ENCODE measurements at places on chromosomes 7 and 10.

- no peak for DNase-seq
Observed at GRCh38 chr7:15780271-15780670, 93.8 kb upstream of the MEOX2 start.

DNA sequence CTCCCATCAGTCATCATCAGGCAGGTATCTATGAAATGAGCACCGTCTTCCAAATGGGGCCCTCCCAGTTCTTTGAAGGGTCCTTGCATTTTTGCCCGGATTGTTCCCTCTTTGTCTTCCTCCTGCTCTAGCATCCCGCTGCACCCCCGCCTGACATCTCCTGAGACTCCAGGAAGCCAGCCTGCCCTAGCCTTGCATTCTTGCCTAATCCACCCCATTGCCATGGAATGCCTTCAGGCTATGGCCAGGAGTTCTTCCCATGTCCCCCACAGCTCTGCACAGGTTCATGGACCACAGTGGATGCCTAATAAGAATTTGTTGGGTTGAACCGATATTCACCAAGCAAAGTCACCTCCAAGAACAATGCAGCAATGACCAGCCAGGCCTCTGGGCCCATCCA is 62.1 kb downstream of the ZMIZ1 start:
- DNase-seq: no peak

DNA sequence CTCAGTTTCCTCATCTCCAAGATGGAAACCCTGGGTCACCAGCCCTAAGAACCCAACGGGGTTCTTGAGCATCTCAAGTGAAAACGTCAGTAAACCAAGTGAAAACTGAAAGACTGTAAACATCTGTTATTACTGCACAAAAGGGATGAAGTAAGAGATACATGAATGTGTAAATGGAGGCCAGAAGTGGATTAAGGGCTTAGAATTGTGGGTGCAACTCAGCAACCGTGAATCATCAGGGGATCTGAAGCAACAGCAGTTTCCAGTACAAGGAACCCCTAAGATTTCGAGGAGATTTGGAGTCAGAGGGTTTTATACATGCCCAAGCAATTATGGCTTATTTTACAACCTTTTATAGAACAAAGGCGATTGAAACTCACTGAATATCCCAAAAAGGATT is 95.7 kb upstream of the SVIL start:
- no peak for DNase-seq

- no peak for DNase-seq
Observed at GRCh38 chr7:23022258-23022769, 8.4 kb upstream of the HYCC1 start.

DNA sequence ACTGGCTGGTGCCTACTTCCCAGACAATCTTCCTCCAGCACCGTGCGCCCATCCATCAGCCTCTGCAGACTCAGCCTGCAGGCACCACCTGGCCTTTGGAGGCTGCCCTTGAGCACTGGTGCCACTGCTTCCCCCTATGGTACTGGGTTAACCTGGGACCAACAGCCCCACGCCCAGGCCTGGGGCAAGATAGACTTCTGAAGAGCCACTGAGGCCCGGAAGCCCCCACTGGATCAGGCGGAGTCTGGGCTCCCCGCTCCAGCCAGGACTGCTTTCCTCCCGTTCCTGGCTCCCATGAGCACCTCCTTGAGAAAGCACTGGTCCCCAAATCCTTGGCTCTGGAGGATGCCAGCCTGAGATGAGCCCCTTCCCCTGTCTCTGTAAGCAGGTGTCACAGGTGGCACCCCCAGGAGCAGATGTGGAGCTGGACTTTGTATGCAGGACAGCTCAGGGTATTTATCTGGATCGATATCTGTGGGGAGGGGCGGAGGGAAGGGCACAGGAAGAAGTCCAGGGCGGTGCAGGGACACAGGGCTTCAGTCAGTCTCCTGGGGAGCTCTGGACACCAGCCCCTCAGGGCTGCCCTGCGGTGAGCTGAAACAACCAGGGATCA is 206.5 kb upstream of the PPP2R2D start:
- DNase-seq: no peak

DNA sequence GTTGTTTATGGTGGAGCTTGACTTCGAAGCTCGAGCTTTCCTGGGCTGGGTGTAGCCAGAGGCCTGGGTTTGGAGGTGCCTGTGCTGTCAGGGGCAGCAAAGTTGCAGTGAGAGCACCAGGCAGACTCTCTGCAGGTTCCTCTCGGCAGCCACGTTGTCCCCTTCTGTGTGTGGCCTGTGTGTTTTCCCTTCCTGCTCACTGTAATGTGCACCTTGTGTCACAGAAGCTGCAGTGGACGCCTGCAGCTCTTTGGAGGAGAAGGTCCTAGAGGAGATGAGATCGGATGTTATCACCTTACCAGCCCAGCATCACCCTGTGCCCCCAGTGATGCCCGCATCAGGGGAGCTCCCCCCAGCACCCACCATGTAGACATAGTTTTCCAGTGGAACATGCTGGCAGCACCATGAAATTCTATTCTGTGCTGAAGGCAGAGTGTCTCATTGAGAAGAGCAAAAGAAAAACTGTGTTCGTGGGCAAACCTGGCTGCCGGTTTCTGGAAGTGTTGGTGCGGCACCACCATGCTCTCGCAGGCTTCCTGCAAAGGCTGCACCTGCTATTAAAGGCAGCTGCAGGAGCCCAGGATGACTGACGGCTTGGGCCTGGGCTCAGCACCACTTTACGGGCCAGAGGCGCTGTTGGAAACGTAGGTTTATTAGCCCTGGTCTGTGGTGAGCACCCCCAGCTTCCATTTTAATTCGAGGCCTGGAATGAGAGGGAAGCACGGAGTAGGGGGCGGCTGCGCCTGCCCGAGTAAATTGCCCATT is 609.8 kb upstream of the FOXK1 start:
- DNase-seq: no peak

DNA sequence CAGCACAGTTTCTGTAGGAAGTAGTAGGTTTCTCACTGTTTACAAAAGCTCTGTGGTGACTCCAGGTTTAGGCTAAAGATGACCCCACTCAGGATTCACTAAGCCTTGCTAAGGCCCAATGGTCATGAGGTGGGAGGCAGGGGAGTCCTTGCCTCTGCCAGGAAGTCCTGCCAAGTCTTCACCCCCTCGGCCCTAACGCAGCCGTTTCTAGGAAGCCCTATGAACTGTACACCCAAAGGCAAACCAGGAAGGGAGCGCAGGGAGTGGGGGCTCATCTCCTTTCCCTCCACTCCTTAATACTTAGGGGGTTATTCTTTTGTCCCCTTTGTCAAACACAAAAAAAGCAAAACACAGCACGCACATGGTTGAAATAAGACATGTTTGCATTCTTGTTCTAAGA is 64.6 kb downstream of the CTBP2 start:
- no peak for DNase-seq

GRCh38 chr7:75922966-75923603 is 8.1 kb downstream of the POR start:
- no peak for DNase-seq

DNA sequence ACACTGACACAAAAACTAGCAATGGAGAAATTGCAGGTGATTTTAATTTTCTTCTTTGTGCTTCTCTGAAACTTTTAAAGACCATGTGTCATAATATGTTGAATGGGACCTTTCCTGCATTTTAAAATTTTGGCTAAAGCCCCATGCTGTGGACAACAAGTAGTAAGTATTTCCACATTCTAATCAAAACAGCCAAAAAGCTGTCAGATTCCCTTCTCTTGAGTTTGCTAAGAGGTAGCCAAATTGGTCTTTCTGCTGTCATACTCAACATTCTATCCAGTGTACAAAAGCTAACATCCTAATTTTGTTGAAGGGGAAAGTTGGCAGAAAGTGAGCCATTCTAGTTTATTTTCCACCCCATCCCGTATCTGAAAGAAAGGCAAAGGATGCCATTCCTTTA is 447.6 kb downstream of the TFEC start:
- no peak for DNase-seq

DNA sequence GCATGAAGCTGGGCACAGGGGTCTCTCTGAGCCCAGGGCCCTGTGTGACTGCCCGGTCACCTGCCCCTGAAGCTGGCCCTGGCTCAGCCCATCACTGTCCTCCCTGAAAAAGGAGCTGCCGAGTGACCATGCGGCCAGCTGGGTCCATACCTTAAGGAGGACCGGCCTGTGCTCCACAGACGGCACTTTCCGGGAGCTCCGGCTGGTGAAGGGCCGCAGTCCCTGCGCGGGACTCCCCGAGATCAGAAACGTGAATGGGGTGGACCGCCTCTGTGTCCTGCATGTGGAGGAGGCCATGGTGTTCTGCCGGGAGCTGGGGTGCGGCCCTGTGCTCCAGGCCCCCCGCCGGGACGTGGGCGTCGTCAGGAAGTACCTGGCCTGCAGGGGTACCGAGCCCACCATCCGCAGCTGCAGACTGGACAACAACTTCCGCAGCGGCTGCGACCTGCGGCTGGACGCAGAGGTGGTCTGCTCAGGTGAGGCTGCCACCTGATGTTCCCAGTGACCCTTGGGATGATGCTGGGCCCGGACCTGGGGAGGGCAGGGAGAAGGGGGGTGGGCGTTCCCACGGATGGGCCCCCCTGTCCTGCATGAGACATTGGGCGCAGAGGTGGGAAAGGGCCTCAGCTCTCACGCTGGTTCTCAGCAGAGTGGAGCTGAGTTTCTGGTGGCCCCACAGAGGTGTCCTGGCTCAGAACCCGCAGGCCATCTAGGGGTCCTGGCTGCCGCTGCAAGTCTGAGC is 3.5 kb downstream of the SCART1 start:
- DNase-seq: no peak

- no peak for DNase-seq
Observed at GRCh38 chr10:43211030-43211429, 55.8 kb downstream of the RASGEF1A start.

- DNase-seq: no peak
Observed at GRCh38 chr7:74280985-74281384, 8.2 kb upstream of the CLIP2 start.

GRCh38 chr10:49534670-49535381 is 4.1 kb downstream of the ERCC6 start:
- DNase-seq: no peak

DNA sequence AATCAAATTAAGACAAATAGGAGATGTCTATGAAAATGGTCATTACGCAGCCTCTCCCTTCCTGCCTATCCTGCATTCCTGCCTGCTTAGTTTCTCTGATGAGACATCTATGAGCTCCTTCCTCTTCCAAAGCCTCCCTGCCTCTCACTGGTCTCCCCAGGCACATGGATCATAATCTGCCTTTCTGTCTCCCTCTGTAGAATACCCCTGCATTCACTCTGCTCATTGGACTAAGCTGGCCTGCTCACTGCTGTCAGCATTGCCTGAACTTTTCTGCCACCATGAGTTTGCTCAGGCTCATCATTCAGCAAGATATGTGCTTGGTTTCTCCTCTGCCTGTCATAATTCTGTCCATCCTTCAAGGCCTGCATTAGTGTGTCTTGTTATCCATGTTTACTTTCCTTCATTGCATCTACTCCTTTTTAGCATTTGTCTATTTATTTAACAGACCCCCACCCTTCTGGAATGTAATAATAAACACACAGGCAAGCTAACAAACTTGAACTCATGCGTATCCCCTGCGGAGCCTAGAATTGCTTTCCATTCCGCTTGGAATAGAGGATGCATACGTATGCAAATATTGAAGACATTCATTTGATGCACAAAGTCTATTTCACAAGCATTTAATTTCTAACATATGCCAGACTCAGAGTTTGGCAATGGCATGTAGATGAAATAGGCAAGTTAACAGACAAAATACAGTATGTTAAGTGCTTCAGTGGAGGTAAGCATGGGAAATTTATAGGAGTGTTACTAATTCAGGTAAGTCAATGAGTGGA is 88.3 kb downstream of the PTPRZ1 start:
- DNase-seq: no peak

GRCh38 chr7:143416565-143417149 is 8.0 kb upstream of the EPHA1 start:
- DNase-seq: no peak

GRCh38 chr7:139953229-139953628 is 109.5 kb downstream of the PARP12 start:
- DNase-seq: no peak

DNA sequence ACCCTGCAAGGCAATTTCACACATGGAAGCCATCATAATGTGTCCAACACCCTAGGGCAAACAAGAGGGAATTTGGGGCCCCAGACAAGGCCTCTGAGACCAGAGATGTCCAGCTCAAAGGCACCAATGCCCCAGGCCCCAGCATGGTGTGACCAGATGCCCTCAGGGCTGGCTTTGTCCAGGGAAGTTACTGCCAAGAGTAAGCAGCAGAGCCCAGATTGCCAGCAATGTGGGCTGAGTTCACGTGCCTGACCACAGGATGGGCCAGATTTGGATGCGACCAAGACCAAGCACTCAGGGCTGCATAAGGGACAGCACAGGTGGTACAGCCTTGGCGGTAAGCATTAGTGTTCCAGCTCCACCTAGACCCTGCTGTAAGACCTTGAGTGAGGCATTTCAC is 12.7 kb downstream of the MYOF start:
- no peak for DNase-seq

- no peak for DNase-seq
Observed at GRCh38 chr7:73904219-73905137, 43.5 kb downstream of the TMEM270 start.

DNA sequence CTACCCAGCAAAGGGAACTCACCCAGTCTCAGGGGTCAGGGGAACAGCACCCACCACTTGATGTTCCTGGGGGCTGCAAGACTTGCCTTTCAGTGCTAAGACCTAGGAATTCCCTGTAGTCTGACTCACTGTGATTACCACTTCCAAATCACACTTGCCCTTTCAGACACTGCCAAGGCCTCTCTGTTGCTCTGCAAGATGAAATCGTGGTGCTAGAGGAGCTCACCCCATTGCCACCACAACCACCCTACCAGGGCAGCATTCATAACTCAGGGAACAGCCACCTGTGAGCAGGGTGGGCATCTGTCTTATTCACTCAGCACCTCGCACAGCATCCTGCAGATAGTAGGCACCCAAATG is 36.5 kb downstream of the XPNPEP1 start:
- DNase-seq: no peak

DNA sequence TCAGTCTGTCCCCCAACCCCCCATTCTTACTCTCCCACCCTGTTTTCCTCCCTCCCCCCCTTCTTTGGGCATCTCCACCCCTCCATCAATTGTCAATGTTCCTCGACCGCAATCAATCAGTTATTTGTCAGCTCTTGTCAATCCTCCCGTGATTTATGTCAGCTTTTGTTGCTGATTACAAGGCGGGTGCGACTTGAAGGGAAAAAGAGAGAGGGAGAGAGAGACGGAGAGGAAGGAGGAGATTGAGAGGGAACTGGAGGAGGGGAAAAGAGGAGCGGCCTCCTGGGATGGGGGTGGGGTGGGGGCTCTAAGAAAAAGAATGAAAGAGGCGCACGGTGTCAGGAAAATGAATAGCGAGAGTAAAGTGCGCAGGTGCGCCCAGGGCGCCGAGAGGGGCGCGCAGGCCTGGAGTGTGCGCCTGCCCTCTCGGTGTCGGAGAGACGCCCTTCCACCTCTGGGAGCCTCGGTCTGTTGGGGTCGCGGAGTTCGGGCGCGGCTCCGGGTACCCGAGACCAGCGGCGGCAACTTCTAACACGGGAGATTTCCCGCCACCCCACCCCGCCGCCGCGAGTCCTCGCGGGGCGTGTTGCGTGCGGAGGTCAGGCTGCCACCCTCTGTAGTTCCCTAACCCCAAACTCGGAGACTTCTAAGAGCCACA is 1.1 kb upstream of the ZNF503 start:
- DNase-seq: no peak

Data from stimulated activated CD8-positive, alpha-beta memory T cell treated with anti-CD3 and anti-CD28 coated beads, Interleukin-15, amount 100 ng/mL, for 4 hours (primary cell).